Kidney tubule cell (primary cell): ENCODE measurements at places on chromosomes 3 and 15.

DNA sequence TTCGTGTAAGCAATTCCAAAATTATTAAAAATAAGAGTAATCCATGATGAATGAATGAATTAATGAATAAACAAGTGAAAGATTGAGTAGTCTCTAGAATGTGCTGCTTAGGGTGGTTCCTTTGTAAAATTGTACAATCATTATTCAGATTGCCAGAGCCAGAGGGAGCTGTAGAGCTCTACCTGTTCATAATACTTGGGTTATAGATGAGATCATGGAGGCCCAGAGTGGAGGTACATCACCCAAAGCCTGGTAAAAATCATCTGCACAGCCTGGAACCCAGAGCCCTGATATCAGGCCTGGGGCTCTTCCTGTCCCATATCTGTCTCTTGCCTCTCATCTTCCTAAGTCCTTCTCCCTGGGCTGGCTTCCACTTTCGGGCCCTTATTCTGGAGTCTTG, 297.2 kb downstream of the RPLP1 start:
- no peak for DNase-seq

DNA sequence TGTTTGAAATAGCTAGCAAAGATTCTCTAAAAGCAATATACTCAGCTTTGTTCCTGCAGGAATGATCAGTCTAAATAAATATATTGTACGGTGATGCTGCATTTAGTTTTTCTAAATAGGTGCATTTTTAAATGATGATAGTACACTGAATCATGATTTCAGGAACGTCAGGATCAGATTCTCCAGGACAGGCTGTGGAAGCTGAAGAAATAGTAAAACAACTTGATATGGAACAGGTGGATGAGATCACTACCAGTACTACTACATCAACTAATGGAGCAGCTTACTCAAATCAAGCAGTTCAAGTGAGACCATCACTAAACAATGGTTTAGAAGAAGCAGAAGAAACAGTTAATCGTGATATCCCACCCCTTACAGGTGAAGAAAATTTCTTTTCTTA, 46.3 kb upstream of the EIF3J start:
- peak; percentile 82 for DNase-seq

DNA sequence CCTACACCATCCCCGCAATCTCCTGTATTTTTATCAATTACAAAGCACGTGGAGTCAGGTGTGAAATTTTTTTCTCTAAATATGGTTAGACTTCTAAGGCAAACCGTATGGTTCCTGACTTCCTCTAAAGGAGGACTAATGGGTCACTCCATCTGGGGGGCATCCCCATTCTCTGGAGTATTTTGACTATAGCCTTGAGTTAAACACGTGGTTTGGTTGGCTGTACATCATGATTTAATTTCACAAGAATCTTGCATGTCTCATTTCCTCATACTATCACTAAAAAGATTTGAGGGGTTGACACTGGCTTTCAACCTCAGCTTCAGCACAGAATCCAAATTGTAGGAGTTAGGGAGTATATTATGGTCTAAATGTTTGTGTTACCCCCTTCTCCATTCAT, 25.3 kb upstream of the ZNF770 start:
- DNase-seq, result peak; percentile 54

GRCh38 chr15:62503451-62503850, 338.4 kb upstream of the C2CD4B start:
- DNase-seq, result peak; percentile 74
